ENCODE measurements at places on chromosomes 4 and X.

GRCh38 chrX:47243351-47243750, 10.5 kb downstream of the USP11 start:
- no peak for DNase-seq

GRCh38 chrX:130691576-130691975, 211.4 kb downstream of the ENOX2 start:
- no peak for DNase-seq

- DNase-seq: no peak
These were observed 98.5 kb upstream of the INTU start for GRCh38 chr4:127534041-127534825.

DNA sequence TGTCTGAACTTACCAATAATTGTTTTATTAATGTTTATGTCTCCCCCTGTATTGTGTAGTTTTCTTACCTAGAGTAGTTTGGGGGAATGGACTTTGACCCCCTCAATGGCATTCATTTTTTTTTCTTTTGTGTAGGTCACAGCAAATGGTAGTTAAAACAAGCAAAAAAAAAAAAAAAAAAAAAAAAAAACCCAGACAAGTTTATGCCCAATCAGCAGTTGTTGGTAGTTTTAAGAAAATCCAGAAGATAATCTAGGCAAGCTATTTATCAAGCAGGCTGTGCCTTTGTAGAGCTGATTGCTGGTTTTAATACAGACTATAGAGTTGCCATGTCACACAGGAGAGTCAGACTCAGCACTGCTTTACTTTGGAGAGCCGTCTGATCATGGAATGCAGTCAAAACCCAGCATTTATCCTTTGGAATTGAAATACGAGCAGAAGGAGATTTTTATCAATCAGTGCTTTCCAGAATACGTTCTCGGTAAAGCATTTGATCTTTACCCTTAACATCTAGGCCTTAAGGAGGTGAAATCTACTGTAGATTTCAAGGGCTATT, 16.6 kb downstream of the DCUN1D4 start:
- no peak for DNase-seq

- DNase-seq: no peak
These were observed 155.4 kb upstream of the FTHL17 start for GRCh38 chrX:31227250-31227649.

DNA sequence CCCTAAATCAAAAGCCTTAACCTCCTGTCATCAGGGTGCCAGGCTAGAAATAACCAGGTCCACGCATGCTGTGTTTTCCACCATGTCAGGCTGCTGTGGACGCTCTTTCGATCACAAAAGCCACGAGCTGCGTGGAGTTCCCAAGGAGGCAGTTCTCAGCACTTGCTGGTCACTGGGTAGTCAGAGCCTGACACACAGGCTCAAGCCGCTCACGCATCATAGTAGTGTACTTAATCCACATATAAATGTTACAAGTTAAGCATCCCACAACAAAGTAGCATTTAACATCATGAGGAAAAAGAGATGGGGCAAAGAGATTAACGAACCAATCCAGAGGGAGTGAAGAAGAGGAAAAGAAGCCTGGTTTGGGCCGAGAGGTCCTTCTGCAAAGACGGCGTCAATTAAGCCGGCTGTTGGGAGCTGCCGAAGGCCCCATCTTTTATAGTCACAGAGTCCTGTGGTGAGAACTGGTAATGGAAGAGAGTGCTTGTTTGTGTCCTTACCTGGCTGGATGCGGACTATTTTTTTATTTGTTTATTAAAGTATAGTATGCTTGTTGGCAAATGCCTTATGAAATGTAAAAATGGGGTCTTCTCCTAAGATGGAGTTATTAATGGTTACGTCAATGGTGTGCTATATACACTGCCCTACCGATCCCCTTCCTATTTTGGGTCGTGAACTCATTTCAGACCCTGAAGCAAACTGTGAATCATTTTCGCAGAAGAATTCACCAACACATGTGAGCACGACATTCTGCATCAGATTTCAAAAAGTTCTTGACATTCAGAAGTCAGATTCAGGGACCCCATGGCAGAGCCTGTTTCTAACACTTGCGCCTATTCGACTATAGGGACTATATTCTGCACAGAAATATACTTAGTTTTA, 675 bp downstream of the PRIMPOL start:
- peak; percentile 57 for DNase-seq

- no peak for DNase-seq
These were observed 20.2 kb downstream of the PPA2 start for GRCh38 chr4:105453550-105454205.

GRCh38 chr4:10673817-10674369, 10.7 kb downstream of the CLNK start:
- no peak for DNase-seq

DNA sequence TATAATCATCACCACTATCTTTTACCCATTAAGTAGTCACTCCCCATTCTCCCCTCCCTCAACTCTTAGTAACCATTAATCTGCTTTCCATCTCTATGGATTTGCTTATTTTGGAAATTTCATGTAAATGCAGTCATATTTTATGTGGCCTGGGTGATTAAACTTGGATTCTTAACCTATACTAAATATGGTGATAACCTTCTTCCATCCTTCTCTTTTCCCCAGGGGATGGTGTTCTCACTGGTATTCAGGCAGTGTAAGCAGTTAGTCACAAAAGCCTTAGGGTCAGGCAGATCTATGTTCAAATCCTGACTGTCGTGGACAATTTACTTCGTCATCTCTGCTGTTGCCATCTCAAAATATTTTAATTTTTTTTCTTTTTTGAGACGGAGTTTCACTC, 29.6 kb downstream of the RAB40AL start:
- DNase-seq: no peak

GRCh38 chrX:72304877-72305276, 837 bp downstream of the CITED1 start:
- no peak for DNase-seq

- DNase-seq: no peak
These were observed at the start of gene HOPX for GRCh38 chr4:56681158-56681852. HOPX (minus strand) TSS chr4:56681296; CDS start chr4:56657816, 23,480 bp downstream.

DNA sequence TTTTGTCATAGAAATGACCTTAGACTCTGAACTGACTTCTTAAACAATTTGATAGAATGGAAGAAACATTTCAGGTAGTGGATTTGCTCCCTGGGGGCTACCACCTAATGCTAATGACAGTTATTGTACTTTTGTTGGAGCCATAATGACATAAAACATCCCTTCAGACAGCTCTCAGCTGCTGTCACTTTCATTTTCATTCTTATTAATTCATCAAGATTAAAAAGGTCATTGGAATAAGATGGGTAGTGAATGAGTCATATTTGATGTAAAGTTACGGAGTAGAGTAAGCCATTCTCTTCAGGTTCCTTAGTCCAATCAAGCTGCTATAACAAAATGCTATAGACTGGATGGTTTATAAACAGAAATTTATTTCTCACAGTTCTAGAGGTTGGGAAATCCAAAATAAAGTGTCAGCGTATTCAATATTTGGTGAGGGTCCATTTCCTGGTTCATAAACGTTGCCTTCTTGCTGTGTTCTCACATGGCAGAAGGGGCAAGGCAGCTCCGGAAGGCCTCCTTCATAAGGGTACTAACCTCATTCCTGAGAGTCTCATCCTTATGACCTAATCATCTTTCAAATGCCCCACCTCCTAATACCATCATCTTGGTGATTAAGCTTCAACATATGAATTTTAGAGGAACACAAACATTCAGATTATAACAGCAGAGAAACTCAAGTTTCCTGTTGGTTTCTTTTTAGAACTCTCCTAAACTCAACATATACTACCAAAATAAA, 268.5 kb downstream of the ARAP2 start:
- no peak for DNase-seq

DNA sequence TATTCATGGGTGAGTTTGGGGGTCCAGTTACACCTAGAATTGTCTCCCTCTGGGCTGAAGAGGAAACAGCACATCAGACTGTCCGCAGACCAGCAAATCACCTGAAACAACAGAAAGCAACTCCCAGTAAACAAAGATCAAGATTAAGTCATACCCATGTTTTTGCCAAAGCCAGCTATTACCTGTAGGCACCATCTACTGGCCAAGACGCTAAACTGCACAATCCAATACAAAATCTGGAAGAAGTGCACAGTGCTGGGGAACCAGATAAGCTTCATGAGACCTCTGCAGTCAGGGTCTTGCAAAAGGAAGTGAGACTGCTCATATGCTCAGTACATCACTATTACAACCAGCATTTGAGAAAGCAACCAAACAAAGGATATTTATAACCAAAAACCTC, 157.5 kb upstream of the ITM2A start:
- DNase-seq: no peak

DNA sequence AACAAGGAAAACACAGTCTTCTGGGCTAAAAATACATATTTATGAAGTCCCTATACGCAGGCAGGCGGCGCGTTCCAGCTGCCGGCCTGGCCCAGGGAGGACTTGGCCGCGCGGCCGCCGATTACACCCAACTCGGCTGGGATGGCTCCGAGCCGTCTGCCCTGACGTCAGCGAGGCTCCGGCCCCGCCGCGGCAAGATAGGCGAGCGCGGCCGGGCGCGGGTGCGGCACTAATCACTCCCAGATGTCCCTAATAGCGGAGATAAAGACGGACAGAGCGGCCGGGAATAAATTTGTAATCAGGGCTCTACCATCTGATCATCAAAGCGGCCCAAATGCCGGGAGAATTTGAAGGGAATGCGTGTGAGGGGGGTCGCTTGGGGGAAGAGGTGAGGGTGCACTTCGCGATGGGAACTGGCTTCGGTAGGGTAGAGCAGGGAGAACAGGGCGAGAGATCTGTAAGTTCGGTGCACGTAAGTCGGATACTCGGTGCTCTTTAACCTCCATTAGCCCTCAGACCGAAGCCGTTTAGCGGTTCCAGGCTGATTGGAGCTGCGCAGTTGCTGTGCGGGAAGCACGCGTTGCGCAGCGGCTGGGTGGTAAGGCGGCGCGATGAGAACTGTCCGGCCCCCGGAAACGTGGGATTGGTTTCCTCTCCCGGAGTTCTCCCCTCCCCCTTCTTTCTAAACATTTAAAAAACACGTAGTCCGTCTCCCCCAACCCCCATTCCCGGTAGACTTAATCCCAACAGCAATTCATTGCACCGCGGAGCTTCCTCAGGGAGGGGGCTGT, 7.7 kb downstream of the HAND2 start:
- DNase-seq: peak; percentile 15

GRCh38 chr4:27662426-27662825, 801.8 kb downstream of the STIM2 start:
- no peak for DNase-seq

- no peak for DNase-seq
These were observed 253.9 kb downstream of the ANK2 start for GRCh38 chr4:113303315-113303714.

DNA sequence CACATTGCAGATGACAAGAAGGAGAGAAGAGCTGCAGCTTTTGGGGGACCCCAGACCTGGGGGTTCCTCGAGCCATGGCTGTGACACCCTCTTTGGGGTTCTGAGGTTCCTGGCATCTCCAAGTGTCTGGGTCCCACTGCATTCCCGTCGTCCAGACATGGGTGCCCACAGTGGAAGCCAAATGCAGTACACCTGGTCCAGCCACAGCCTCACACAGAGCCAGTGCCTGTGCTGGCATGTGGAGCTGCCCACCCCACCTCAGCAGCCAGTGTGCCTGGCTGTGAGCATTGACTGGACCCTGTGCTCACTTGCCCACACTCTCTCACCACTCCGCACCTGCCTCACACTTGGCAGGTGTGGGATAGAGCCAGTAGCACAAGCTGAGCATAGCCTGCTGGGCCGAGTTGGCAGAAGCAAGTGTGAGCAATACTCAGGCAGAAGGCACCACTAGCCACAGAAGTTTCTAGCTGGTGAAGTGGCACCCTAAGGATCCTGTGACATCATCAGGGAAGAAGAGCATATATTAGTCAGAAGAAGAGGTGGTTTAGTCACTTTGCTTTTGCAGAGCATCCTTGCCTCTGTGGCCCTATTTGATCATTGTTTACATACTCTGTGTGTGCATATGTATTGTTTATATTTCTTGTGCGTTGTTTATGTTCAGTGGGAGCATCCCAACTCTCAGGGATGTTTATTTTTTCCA, 65.0 kb upstream of the MAGEB2 start:
- no peak for DNase-seq

GRCh38 chr4:8255698-8256441, 13.7 kb upstream of the HTRA3 start:
- DNase-seq: no peak

DNA sequence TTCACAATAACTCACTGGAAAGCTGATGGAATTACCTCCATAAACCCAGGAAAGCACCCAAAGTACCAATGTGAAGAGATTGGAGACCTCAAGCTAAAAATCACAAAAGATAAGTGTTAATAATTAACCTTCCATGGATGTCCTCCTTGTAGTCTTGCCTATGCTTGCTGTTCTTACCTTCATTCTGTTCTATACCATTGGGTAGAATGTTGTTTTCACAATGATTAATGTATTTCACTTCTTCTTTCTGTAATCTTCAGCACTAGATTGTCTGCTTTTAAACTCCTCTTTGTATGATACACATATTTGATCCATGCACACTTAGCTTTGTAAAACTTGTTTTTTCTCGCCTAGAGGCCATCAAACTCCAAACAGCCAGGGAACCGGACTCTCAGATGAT, 570.3 kb downstream of the RAPGEF2 start:
- DNase-seq: no peak

GRCh38 chr4:154366956-154367355, 124.6 kb downstream of the DCHS2 start:
- DNase-seq: no peak

- no peak for DNase-seq
These were observed 1393.9 kb downstream of the ARAP2 start for GRCh38 chr4:34850421-34850820.

DNA sequence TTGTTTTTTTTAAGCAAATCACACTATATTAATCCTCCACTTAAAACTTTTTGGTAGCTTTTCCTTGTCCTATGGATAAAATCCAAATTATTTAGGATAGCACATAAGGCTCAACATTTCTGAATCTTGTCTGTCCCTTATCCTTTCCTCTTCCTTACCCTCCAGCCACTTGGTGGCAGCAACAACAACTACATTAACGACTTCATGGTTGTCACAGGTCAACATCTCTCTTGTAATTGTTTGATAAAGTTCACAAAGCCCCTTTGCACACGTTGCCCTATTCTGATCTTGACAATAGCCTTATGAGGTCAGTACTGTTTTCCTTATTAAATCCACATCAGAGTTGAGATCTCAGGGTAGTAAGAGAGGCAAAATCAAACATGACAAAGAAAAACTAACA, 269.0 kb upstream of the PABPC4L start:
- peak; percentile 41 for DNase-seq

DNA sequence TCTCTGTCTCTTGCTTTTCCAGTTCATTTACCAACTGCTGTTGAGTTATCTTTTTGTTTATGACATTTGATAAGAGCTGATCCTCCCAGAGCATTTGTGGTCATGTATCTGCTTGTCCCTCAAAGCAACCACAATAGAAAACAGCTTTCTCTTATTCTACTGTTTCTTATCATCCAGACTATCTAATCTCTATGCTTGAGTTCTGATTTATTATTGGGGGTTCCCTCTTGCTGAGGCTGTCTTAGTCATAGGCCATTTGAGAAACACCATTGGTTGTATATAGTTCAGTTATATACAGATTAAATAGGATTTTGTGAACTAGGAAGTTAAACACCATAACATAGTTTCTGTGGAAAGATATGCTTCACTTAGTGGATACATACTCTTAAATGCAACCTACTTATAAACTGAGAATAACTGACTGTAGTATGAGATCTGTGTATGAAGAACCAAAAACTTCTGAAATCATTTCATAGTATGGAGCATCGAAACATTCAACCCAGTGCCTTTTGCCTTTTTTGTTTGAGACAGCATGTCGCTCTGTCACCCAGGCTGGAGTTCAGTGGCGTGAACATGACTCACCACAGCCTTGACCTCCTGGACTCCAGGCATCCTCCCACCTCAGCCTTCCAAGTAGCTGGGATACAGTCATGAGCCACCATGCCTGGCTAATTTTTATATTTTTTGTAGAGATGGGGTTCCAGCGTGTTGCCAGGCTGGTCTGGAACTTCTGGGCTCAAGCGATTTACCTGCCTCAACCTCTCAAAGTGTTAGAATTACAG, 75.8 kb downstream of the STIM2 start:
- no peak for DNase-seq
